ENCODE measurements at places on chromosomes 2 and 18. TPM values are rescaled to one million over a fixed set of nuclear protein-coding genes. Genes with fewer than 3 reads are reported as not detected.

The DCC gene
- not detected for total RNA-seq

DNA sequence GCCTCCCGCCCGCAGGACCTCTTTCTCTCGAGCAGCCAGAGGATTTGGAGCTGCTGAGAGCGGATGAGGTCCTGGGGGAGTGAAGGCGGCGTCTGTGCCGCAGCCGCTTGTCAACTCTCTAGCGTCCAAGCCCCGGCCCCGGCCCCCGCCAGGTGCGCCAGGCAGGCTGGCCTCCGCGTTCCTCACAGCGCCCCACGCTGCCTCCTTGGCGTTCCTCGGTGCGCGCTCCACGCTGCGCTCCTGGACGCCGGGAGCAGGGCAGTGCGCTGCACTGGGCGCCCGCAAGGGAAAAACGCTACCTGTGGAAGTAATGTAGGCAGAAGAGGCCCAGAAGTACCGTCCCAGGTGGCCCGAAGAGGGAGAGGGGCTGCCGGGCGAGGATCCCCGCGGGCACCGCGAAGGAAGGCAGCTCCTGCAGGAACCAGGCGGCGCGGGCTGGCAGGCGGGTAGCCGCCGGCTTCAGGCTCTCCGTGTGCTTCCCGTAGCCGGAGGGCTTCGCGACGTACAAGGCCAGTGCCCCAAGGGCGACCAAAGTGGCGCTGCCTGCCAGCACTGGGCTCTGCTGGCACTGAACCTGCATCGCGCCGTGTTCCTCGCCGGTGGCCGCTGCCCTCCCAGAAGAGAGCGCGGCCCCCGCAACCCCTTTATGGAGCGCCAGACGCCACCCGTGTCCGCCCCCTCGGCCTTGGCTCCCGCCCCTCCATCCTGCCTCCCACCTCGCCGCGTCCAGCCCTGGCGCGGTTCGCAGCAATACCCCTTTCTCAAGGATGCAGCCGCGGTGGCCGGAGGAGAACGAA is at the start of gene SRD5A2:
SRD5A2 (minus strand) TSS at position 618 of the 797 bp plus-strand sequence; CDS start at position 580, 38 bp downstream.
- DNase-seq, result peak; percentile 54

The FN1 gene
- 1,295 TPM for total RNA-seq

The ANKRD29 gene
- total RNA-seq, result 0.33 TPM

DNA sequence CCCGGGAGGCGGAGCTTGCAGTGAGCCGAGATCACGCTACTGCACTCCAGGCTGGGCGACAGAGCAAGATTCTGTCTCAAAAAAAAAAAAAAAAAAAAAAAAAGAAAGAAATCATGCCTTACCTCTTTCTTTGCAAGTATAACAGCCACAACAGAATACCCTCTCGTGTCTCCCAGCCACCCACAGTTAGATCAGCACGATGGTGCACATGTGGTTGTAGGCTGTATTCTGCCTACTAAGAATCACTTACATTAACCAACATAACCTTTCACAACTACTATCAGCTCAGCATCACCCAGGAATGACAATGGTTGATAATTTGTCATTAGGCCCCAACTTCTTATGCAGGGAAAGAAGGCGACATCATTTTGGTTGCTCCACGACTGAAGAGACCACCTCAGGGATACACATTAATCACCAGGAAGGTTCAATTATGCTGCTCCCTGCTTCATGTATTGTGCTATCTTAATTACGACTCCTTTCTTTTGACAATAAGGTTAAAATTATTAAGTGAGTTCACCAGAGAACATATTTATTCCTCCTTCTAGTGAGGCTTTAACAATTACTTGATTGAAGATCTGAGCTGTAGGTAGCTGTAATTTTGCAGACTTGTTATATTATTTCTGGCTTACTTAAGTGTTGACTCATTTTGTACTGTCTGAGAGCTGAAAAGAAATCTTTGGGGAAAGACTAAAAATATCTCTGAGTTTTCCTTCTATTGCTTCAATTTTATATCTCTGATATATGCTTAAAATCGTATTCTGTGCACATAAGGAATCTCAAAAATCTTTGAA is 120.1 kb downstream of the LRP1B start:
- no peak for DNase-seq

DNA sequence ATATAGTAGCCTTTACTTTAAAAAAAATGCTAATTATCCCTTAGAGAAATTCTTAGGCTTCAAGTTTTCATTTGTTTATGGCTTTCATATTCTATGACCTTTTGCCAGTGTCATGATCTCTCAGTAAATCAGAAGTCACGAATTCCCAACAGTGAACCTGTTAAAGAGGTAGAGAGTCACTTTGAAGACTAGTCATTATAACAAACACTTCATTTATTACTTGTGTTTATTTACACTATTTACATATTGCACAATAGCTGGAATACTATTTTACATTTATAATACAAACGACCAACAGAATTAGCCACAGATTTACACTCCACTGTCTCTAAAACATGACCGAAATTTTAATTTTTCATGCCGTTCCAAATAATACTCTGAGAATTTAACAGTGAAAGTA is 8.5 kb downstream of the ALKAL2 start:
- DNase-seq, result no peak

The DNAJC5G gene
- not detected for total RNA-seq

The GALNT5 gene
- 0.15 TPM for total RNA-seq

The SRD5A2 gene
- total RNA-seq, result 7.6 TPM

- DNase-seq, result no peak
Measured at GRCh38 chr2:59993726-59994125, 559.7 kb downstream of the BCL11A start.

DNA sequence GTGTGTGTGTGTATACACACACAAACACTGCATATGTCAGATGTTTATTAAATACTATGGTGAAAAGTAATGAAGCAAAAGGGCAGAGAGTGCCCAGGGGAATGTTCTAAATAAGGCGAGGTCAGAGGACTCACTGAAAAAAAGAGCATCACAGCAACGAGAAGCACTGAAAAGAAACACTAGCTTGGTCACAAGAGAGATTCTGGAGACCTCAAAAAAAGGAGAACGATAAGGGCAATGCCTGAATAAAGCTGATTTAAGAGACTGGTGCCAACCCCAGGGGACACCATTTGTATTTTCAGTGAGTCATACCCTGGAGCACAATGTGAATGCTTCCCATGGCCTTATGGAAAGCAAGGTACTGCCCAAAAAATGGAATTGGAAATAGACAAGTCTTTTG is 14.5 kb downstream of the SLC40A1 start:
- DNase-seq, result no peak

GRCh38 chr2:231390667-231391066 is 4.8 kb upstream of the B3GNT7 start:
- no peak for DNase-seq

The PRKAG3 gene
- not detected for total RNA-seq

DNA sequence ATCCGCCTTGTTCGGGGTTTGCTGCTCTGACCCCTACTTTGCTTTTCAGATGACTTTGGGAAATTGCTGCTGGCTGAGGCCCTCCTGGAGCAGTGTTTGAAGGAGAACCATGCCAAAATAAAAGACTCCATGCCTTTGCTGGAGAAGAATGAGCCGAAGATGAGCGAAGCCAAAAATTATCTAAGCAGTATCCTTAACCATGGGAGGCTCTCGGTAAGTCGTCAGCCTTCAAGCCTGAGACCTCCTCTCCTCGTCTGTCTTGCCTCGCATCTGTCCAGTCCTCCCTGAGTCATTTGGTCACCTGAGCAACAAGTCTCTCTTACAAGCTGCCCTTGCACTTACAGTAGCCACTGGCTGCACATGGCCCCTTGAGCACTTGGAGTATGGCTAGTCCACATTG is 34.7 kb upstream of the MCFD2 start:
- no peak for DNase-seq

DNA sequence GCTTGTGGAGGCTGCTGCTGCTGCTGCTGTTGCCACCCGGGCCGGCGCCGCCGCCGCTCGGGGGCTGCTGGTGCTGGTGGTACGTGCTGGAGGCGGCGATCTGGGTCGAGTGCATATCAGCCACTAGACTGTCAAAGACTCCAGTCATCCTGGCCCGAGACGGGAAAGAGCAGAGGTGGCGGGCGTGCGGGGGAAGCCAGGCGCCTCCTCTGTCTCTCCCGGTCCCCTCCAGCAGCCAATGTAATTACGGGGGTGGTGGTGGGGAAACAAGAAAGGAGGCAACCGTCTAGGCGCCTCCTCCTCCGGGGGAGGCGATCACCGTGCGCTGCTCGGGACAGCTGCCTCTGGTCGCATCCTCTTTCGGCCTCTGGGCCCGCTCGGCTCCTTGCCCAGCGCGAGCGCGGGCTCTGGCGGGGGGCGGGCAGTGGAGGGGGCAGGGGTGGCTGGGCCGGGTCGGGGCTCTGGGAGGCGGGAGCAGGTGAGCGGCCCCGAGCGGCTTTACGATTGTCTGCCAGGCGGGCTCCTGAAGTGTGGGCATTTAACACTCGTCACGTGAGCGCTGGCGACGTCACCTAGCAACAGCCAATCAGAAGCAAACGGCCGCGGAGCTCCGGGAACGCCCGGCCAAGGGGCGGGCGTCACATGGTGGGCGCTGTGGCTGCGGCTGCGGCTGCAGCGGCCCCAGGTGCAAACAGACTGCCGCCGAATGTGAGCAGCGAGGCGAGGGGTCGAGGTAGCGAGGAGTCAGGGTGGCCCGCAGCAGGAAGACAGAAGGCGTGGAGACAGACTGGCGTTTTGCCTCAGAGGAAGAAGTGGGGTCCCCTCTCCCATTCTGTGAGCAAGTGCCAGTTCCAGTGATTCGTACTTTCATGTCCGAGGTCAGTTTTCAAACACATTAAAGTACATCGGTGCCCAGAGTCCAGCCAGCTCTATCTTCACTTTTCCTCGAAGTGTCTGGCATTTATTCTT is at the start of gene DLX2:
DLX2 (minus strand) TSS at position 510 of the 969 bp plus-strand sequence; CDS start at position 148, 362 bp downstream.
- peak; percentile 77 for DNase-seq

GRCh38 chr2:59322005-59322404 is 1080.9 kb upstream of the FANCL start:
- no peak for DNase-seq

The WIPF1 gene
- total RNA-seq, result 6.3 TPM

- DNase-seq, result no peak
Measured at GRCh38 chr2:176325732-176326131, 56.5 kb downstream of the MTX2 start.

The ADAM23 gene
- 0.03 TPM for total RNA-seq

DNA sequence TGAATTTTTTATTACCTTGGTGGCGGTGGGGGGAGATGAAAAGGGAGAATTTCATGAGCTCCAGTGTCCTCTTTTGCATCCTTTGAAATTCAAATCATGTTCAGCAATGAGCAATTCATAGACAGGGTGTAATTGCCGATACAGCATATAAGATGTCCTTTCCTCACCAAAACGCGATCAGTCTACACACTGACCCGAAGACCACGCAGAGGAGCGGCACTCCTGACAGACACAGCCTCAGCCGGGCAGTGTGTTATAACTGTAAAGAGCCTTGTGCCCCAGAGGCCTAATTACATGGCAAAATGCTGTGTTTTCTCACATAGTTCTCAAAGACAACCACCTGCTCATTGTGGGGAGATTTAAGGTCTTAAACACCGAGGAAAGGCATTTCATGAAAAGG is 38.4 kb upstream of the APCDD1 start:
- DNase-seq, result no peak

DNA sequence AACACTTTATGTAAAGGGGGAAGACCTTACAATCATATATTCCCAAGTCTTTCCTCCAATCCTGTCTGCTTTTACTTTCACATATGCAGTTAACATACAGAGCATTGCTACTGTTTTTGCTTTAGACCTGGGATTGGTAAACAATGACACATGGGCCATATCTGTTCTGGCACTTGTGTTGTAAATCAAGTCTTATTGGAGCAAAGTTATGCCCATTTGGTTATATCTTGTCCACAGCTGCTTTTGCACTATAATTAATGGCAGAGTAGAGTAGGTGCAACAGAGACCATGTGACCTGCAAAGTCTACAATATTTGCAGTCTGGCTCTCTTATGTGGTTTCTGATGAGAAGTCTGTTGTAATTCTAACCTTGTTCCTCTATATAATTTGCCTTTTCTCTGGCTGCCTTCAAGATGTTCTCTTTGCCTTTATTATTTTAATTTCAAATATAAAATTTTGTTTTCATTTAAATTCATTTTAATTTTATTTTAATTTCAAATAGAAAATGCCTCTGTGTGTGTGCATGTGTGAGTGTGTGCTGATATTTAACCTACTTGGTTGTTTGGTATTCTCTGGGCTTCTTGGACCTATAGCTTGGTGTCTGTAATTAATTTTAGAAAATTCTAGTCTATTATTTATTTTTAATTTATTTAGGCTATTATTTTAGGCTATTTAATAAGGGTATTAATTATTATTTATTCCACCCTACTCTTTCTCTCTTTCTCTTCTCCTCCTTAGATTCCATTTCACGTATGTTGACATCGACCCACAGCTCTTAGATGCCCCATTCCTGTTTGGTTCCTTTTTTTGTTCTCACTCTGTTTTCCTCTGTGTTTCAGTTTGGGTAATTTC is 16.8 kb upstream of the LPIN1 start:
- DNase-seq, result no peak

DNA sequence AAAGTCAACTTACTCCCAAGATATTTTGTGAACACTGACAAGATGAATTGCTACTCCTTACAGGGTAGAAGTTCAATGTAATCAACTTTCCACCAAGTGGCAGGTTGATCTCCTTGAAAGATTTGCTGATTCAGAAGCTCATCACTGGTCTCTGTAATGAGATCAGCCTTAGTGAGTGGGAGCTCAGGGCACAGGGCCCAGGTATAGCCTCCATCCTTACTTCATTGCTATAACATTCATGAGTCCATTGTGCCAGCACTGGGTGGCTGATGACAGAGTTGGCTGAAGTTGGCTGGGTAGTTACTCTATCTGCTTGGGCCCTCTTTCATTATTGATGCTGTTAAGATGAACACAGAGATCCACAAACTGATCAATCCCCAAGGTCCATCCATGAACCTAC is 379.0 kb downstream of the IRS1 start:
- DNase-seq, result no peak

DNA sequence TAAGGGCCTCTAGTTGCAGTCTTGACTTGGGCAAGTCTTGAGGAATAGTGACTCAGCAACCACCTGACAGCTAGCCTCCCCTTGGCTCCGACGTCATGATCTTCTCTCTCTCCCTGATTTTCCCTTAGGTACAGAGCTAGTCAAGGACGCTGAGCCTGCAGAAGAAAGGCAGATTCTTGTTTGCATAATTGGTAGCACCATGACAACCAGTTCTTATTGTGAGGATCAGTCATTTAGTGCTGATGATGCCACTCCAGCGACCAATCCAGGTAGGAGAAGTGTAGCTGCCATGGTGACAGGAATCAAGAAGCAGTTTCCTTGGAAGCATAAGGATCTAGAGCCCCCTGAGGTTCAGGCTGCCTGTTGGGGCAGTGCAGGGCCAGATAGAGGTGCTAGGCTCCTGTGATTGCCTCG is 2.8 kb upstream of the RESP18 start:
- DNase-seq, result no peak

DNA sequence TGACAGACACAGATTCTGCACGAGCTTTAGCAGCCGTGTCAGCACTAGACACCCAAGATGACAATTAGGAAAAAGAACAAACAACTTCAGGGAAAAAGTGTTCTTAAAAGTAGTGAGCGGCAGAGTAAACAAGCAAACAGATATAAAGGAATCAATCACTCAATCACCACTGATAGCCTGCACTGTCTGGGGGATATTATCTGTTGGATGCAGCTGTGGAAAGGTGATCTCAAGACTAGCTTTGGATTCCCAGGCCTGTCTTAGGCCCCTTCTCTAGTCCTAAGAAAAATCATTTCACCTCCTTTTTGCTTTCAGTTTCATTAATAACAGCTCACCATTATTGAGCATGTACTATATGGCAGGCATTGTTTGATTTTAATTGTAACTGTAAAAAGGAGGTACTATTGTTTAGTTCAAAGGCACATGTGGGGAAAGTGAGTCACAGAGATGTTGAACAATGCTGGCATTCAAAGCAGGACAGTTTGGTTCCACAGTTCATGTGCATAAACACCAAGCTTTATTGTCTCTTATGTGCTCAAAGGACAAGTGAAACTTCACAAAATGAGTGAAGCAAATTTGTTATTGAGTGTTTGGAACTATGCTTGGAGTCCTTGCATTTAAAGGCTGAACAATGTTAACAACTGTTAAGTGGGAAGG is 147.3 kb upstream of the TCF4 start:
- DNase-seq, result no peak

Measured in left lobe of liver (tissue), 2 donors.